ENCODE measurements at places on chromosomes 6 and 20.

DNA sequence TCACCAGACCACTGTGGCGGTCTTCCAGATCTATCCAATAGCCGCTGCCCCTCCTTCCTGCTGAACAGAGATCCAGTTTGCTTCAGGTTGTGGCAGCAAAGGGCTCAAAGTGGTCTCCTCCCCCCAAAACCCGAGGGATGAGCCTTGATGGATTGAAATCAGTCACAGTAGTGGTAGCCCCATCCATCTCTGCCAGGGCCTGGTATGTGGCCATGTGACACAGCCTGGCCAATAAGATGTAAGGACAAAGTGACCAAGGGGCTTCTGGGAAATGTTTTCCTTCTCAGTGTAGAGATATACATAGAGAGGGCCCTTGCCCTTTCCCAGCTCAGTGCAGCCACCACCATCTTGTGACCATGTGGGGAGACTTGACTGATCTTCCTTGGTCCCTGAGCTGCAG is 4.1 kb upstream of the ARMC2 start:
- no peak for DNase-seq
- no peak overlapping the region for H3K27ac ChIP-seq
- H3K27me3 ChIP-seq, result no peaks in the 10 kb centered on the region

- no peaks in the 10 kb centered on the region for H3K36me3 ChIP-seq
- H3K4me1 ChIP-seq, result no peaks in the 10 kb centered on the region
- no peaks in the 10 kb centered on the region for H3K27me3 ChIP-seq
- DNase-seq, result no peak
- H3K4me3 ChIP-seq, result no peak overlapping the region
These were observed 18.5 kb upstream of the WFDC10A start for GRCh38 chr20:45611054-45611453.

- H3K4me1 ChIP-seq, result no peaks in the 10 kb centered on the region
- H3K4me3 ChIP-seq, result no peak overlapping the region
- no peaks in the 10 kb centered on the region for H3K36me3 ChIP-seq
- no peaks in the 10 kb centered on the region for H3K27me3 ChIP-seq
These were observed 239.8 kb downstream of the PTPRT start for GRCh38 chr20:42949950-42950349.

GRCh38 chr20:4243071-4243470 is 227.7 kb upstream of the RNF24 start:
- no peaks in the 10 kb centered on the region for H3K4me1 ChIP-seq
- no peak overlapping the region for H3K4me3 ChIP-seq
- H3K36me3 ChIP-seq, result no peaks in the 10 kb centered on the region
- peaks cover 9% of the 10 kb centered on the region for H3K27me3 ChIP-seq

GRCh38 chr6:95593025-95593424 is 15.7 kb downstream of the MANEA start:
- no peaks in the 10 kb centered on the region for H3K4me1 ChIP-seq
- no peak overlapping the region for H3K4me3 ChIP-seq
- no peaks in the 10 kb centered on the region for H3K27me3 ChIP-seq
- no peaks in the 10 kb centered on the region for H3K36me3 ChIP-seq

DNA sequence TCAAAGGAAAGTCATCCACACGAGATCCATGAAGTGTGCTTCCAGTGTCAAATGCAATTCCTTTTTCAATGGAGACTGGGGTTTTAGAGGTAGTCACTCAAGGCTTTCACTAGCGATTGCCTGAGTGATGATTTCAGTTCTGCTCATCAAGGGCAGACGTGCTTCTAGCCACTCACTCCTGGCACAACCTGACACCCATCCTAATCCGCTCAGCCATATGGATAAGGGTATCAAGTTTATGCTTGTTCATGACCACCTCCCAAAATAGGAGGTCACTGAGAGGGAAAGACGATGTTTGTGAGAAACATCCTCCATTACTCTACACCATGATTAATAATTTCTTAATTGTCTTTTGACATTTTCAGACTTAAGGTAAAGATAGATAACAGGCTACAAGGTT is 91.3 kb upstream of the HEY2 start:
- DNase-seq, result no peak
- no peaks in the 10 kb centered on the region for H3K4me1 ChIP-seq
- no peak overlapping the region for H3K4me3 ChIP-seq
- no peaks in the 10 kb centered on the region for H3K27me3 ChIP-seq
- no peak overlapping the region for H3K27ac ChIP-seq
- H3K36me3 ChIP-seq, result no peaks in the 10 kb centered on the region

DNA sequence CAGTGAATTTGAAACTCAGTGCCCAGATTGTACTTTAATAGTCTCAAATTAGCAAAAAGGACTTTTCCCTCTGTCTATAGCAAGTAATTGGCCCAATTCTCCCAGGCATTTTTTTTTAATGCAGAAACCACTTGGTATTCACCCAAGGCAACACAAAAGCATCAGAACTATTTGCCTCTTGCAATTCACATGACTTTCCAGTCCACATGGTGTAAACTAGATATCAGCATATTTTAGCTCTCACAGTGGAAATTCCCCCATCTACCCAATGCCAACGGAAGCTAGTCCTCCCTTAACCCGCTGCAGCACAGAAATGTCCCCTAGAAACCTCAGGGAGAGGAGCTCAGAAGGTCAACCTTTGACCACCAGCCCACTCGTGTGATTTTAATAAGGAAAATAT is 103.4 kb upstream of the CDYL start:
- no peak overlapping the region for H3K4me3 ChIP-seq
- H3K36me3 ChIP-seq, result no peaks in the 10 kb centered on the region
- H3K27ac ChIP-seq, result no peak overlapping the region
- no peaks in the 10 kb centered on the region for H3K4me1 ChIP-seq
- H3K27me3 ChIP-seq, result no peaks in the 10 kb centered on the region

- DNase-seq, result no peak
- H3K4me1 ChIP-seq, result no peaks in the 10 kb centered on the region
- no peak overlapping the region for H3K27ac ChIP-seq
- no peak overlapping the region for H3K4me3 ChIP-seq
These were observed 976.8 kb downstream of the TBC1D32 start for GRCh38 chr6:120357447-120357846.

DNA sequence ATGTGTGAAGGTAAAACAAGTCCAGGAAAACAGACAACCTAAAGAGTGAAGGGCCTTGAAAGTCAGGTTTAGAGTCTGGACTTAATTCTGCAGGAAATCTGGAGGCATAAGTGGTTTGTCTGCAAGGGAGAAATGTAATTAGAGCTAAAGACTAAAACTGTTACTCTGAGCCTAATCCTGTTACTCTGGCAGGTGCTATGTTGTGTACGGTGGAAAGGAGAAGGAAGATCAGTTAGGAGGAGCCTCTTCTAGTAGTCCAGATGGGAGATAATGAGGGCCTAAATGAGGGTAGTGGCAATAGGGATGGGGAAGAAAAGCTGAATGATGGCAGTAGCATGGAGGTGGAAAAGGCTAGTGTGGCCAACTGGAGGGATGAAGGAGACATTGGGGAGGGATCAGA is 118.5 kb downstream of the PDSS2 start:
- peaks cover 8% of the 10 kb centered on the region for H3K4me1 ChIP-seq
- DNase-seq, result no peak
- H3K36me3 ChIP-seq, result no peaks in the 10 kb centered on the region
- no peak overlapping the region for H3K4me3 ChIP-seq

- H3K4me1 ChIP-seq, result peaks cover 9% of the 10 kb centered on the region
- H3K27ac ChIP-seq, result no peak overlapping the region
- no peaks in the 10 kb centered on the region for H3K27me3 ChIP-seq
- peak; percentile 66 for DNase-seq
These were observed 622 bp downstream of the SS18L1 start for GRCh38 chr20:62143957-62144825.

DNA sequence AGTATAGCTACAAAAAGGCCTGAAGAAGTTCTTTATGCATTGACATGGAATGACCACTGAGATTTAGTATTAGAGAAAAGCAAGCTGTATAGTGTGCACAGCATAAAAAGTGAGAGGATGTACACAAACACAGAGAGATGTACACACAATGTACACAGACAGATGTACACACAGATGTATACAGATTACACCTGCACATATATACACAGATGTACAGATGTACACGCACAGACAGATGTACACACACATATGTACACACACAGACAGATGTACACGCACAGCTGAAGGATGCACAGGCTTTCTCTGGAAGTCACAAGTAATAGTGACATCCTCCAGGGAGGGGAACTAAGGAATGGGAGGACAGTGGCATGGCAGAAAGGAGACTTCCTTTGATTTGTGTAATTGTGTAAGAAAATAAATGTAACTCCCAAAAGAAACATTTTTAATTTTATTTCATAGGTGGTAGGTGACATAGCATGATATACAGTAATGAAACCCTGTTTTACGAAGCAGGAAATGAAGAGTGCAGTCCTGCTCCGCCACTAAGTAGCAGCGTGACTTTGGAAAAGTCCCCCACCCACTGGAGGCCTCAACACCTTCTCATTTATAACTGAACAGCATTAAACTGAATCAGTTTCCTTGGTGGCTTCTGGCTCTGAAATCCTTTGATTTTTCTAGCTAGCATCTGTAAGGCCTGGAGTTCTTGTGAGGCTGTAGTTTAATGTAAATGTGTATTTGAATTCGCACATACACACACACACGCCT is 14.1 kb downstream of the NFATC2 start:
- no peaks in the 10 kb centered on the region for H3K27me3 ChIP-seq
- H3K4me3 ChIP-seq, result no peak overlapping the region
- H3K27ac ChIP-seq, result no peak overlapping the region
- H3K4me1 ChIP-seq, result peaks cover 77% of the 10 kb centered on the region
- peak; percentile 62 for DNase-seq

GRCh38 chr6:167108278-167108677 is 14.6 kb upstream of the CCR6 start:
- H3K27ac ChIP-seq, result no peak overlapping the region
- peaks cover 3% of the 10 kb centered on the region for H3K4me1 ChIP-seq
- H3K4me3 ChIP-seq, result no peak overlapping the region
- no peak for DNase-seq

DNA sequence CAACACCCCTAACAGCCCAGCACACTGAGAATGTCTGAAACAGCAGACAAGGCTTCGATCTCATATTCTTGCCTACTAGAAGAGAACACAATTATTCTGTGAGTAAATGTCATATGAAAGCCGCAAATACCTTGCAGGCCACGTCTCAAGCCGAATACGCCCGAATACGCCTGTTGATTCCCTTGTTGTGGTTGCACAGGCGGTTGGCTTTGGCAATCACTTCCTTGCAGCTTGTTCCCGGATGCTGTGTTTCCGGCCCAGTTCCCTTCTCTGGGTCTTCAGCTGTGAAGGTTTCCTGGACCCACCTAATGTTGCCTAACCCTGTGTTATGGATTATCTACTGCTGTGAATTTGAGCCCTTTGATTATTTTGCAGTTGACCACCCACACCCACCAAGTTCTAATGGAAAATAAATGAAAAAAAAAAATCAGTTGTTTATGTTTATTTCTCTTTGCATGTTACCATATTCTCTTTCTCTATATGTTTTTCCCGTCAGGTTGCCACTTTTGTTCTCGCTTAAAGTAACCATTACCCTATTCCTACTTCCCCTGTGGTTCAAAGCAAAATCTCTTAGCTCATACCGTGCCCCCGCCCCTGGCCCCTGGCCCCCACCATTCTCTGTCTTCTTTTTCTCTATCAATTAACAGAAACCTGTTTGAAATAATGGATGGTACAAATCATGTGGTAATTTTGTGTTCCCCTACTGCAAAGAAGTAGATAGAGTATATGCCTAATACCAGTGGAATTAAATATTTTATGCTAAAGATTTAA is 172.4 kb downstream of the ADGB start:
- no peaks in the 10 kb centered on the region for H3K27me3 ChIP-seq
- no peak overlapping the region for H3K4me3 ChIP-seq
- peaks cover 42% of the 10 kb centered on the region for H3K4me1 ChIP-seq
- peak overlapping the region; percentile 52 for H3K27ac ChIP-seq
- peak; percentile 99 for DNase-seq

DNA sequence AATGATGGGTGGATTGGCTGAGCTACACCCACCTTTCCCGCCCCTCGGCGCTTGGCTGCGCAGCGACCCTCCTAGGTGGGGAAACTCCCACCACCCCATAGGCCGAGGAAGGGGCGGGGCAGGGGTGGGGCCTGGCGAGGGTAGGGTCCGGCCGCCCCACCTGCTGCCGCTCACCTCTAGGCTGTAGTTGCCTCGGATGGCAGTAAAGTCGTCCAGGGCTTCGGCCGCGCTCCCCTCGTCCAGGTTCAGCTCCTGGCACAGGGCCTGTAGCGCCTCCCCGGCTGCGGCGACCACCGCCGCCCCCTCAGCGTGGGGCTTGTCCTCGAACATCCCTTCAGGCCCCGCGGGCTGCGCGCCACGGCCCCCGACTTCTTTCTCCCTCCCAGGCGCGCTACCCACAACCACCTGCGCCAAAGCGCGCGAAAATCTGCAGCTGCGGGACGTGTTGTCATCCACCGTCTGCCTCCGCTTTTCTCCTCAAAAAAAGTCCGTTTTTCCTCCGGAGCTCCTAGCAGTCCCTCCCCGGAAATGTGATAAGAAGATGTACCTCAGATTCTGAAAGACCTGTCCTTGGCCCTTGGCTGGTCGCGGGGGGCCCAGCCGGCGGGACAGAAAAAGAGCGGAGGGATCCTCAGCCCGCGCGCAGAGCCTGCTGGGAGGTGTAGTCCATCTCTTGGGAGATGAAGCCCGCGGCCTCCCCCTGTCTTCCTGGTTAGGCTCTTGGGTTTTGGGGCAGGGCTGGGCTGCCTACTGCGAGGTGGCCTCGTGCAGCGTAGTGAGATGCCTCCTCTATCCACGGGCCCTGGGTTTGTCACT is at the start of gene RBL1:
RBL1 (minus strand) TSS at position 399 of the 816 bp plus-strand sequence; CDS start at position 330, 69 bp downstream.
- DNase-seq, result peak; percentile 88
- peak within 1 kb of the TSS; percentile 66 for H3K4me3 ChIP-seq
- H3K36me3 ChIP-seq, result peaks cover 12% of the 10 kb centered on the region
- H3K27ac ChIP-seq, result peak within 1 kb of the TSS; percentile 81
- H3K4me1 ChIP-seq, result peaks cover 25% of the 10 kb centered on the region

- H3K4me1 ChIP-seq, result no peaks in the 10 kb centered on the region
- peaks cover 3% of the 10 kb centered on the region for H3K36me3 ChIP-seq
- no peak for DNase-seq
- H3K4me3 ChIP-seq, result no peak overlapping the region
These were observed 105.0 kb upstream of the LAMP5 start for GRCh38 chr20:9409352-9409751.

DNA sequence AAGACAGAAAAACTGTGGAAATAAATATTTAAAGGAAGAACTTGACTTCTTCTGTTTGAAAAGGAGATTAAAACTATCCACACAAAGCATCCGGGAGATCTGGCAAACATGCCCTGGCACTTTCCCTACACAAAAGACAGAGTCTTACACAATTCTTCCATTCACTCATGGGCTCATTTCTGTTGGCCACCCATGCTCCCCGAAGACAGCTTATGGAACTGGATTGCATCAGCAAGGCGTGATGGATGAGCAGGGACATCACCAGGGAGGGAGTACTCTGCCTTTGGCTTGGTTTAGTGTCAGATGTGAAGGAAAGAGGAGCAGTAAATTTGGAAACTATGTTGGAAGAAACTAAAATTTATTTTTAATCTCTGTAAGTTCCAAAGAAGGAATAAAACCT is 379.3 kb downstream of the CD109 start:
- no peak overlapping the region for H3K4me3 ChIP-seq
- H3K27me3 ChIP-seq, result peaks cover 5% of the 10 kb centered on the region
- DNase-seq, result no peak
- no peak overlapping the region for H3K27ac ChIP-seq
- H3K4me1 ChIP-seq, result no peaks in the 10 kb centered on the region
- no peaks in the 10 kb centered on the region for H3K36me3 ChIP-seq

Data from common myeloid progenitor, CD34-positive (primary cell).